ENCODE measurements at places on chromosomes 12 and 14.

DNA sequence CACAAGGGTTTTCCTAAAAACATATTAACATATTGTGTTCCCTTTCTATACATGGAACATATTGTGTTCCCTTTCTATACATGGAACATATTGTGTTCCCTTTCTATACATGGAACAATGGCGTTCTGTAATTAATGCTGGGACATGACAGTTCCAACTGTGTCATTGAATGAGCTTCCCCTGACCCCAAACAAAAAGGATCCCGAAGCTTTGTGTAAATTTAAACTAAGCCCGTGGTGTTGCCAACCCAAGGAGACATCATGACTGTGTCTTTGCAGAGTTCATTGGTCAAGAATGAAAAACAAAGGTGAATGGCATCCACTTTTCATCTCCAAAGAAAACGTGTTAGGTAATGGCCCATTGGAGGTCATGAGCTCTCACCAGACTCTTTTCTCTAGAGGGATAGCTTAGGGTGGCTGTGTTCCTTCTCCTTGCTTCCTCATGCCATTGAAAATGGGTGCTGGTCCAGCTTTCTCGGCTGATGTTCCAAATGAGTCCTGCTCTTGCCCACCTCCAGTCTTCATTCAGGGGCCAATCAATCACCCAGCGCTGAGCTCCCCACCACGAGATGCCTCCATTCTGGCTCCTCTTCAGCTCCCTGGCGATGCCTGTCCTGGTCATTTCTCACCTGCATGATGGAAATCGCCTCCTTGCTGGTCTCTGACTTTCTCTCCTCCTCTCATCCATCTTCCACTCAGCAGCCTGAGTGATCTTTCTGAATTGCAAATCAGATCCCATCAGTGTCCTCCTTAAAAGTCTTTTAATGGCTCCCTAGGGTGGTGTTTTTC is 156.1 kb downstream of the VRK1 start:
- DNase-seq = no peak

DNA sequence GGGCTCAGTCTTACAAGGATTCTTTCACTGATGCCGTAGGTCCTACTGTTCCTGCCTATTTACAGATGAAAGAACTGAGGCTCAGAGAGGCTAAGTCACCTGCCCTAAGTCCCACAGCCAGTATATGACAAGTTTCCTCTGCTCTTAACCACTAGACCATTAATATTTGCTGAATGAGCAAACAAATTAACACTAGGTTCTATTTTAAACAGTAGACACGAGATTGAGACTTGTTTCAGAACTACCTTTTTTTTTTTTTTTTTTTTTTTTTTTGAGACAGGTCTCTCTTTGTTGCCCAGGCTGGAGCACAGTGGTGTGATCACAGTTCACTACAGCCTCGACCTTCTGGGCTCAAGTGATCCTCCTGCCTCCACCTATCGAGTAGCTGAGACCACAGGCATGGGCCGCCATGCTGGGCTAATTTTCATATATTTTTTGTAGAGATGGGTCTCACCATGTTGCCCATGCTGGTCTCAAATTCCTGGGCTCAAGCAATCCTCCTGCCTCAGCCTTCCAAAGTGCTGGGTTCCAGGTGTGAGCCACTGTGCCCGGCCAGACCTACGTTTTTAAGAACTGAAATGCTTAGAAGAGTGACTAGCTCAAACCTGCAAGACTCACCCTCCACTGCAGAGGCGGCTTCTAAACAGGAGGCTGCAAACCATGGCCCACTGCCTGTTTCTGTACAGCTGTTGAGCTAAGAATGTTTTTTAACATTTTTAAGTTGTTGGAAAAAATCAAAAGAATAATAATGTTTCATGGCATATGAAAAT is 12.9 kb downstream of the SYNE3 start:
- no peak for DNase-seq

GRCh38 chr14:102539544-102540314 is 30.2 kb upstream of the ANKRD9 start:
- no peak for DNase-seq

DNA sequence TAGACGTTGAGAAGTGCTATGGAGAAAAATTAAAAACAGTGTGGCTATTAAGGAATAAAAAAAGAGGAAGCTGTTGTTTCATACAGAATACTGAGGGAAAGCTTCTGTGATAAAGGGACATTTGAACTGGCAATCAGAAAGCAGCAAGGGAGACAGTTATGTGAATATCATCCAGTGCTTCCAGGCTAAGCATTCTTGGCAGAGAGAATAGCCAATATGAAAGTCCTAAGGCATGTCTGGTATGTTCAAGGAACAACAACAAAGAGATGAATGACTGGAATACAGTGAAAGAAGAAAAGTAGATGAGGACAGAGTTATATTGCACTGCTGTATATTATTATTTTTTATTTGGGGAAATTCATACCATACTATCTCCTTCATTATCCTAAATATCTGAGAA is 23.9 kb downstream of the SCAF11 start:
- no peak for DNase-seq

- DNase-seq = no peak
These were observed 50.1 kb downstream of the GOLGA5 start for GRCh38 chr14:92844204-92844603.

GRCh38 chr12:115203701-115204100 is 519.7 kb upstream of the TBX3 start:
- no peak for DNase-seq

DNA sequence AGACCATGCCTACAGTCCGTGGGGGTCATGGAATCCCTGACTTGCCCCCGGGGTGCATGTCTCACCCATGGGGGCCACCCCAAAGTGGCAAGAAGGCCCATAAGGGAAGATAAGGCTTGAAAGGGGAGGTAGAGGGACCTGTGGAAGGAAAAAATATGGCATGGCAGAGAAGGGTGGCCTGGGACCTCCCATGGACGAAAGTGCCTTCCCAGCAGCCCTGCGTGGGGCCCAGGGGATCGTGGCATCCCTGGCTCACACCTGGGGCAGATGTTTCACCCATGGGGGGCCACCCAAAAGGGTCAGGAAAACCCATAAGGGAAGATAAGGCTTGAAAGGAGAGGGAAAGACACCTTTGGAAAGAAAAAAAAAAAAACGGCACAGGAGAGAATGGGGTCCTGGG is 264.6 kb downstream of the ALG10 start:
- no peak for DNase-seq

Data from NCI-H1417 treated with DMSO at 0.1 percent for 48 hours (cell line).